AML-193 (cell line): ENCODE measurements at places on chromosomes 13 and 19.

GRCh38 chr13:91383836-91384235 lies 14.6 kb upstream of the GPC5 start:
- DNase-seq = no peak

DNA sequence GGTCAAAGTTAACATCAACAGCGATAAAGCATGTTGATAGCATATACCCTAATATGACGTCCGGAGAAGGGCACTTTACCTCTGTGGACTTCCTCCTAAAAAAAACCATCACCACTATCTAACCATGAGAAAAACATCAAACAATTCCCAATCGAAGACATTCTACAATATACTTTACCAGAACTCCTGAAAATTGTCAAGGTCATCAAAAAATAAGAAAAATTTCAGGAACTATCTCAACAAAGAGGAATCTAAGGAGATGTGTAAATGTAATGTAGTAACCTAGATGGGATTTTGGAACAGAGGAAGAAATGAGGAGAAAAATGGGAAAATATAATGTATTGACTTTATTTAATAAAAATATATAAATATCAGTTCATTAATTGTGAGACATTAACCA lies 1026.8 kb upstream of the MIR17HG start:
- DNase-seq = no peak

DNA sequence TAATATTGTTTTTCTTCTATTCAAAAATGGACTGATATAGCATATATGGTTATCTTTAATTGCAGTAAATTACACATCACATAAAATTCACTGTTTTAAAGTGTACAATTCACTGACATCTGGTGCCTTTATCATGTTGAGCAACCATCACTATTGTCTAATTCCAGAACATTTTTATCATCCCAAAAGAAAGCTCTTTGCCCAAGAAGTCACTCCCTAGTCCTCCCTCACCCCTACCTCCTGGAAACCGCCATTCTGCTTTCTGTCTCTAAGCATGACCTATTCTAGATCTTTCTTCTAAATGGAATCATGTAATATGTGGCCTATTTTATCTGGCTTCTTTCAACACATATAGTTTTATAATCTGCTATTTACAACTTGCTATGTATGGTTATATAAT lies 525.6 kb downstream of the DCT start:
- DNase-seq = no peak

GRCh38 chr13:46551410-46552302 lies 1.3 kb upstream of the LRCH1 start:
- peak; percentile 70 for DNase-seq
